ENCODE measurements at places on chromosomes 6 and 20.

GRCh38 chr6:128505603-128506002 lies 14.8 kb downstream of the PTPRK start:
- DNase-seq: no peak

DNA sequence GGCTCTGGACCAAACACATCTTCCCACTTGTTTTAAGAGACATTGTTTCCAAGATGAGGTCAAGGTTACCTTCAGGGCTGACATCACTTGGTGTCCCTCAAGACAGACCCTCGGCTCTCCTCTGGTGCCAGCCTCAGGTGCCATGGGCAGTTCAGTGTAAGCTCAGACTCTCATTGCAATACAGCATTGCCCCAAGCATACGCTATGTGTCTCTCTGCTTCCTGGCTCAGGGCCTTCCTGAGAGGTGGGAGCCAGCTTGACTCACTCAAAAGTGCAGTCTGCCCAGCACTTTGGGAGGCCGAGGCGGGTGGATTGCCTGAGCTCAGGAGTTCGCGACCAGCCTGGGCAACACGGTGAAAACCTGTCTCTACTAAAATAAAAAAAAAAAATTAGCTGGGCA lies 51.7 kb downstream of the SLC24A3 start:
- DNase-seq: no peak

GRCh38 chr6:133623065-133623464 lies 265.8 kb upstream of the TCF21 start:
- DNase-seq: no peak

- DNase-seq: no peak
These were observed 103.5 kb downstream of the MAP7 start for GRCh38 chr6:136446579-136447187.

DNA sequence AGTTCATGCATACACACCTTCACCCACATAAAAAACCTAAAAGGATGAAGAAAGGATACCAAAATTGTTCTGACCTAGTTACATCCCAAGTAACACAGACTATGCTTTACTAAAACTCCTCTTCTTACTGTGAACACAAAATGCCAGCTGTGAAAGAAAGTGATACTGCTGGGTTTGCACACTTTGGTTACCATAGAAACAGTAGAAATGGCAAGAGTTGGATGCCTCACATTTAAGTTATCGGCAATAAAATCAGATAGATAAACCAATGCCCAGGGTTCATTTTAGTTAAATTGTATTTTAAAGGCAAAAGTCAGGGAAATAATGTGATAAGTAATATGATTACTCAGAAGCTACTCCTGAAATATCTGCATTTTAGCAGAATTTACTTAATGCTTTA lies 161.9 kb downstream of the CDK19 start:
- DNase-seq: peak; percentile 30

DNA sequence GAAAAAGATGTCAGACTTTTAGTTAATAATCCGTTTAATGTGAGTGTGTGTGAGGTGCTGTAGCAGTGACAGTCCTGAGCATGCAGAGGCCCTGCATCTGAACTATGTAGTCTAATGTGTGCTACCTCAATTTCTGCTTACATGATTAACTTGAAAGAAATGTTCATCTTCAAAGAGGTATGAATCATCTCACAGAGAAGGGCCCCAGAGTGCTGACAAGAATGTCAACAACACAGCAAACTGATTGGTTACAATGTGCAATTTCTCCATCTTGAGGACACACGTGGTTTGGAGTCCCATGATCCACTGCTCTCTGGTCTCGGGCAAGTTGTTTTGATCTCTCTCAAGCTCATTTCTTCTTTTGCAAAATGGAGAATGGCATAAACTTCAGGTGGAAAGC lies 61.7 kb upstream of the EMILIN3 start:
- DNase-seq: no peak

- DNase-seq: no peak
These were observed 115.5 kb downstream of the CDK19 start for GRCh38 chr6:110699780-110700179.

DNA sequence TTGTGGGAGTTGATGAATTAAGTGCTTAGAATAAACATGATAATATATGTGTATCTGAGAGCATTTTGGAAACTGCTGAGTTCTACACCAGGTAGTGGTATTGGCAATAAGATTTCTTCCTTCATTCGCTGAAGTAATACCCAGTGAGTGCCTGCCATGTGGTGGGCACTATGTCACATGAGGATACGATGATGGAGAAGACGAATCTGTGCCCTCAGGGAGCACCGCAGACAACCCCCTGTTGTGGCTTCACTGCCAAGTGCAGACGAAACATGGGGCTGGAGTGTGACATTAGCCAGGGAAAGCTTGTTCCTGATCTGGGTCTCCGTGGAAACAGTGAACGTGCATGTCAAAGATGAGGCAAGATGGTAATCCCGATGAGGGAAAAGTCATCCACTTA lies 7.9 kb downstream of the ZNF76 start:
- DNase-seq: no peak

DNA sequence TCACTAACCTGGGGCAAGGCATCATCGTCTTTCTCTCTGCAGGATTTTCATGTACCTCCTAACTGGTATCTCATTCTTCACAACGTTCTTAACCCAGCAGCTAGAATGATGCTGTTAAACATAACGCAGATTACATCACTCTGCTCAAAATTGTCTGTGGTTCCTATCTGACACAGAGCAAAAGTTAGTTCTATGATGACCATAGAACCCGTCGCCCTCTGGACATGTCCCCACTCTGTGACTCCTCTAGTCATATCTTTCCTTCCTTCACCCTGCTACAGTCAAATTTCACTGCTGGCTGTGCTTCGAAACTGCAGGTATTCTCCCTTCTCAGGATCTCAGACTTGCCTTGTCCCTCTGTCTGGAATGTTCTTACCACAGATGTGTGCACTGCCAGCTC lies 87.4 kb upstream of the TPD52L1 start:
- no peak for DNase-seq

DNA sequence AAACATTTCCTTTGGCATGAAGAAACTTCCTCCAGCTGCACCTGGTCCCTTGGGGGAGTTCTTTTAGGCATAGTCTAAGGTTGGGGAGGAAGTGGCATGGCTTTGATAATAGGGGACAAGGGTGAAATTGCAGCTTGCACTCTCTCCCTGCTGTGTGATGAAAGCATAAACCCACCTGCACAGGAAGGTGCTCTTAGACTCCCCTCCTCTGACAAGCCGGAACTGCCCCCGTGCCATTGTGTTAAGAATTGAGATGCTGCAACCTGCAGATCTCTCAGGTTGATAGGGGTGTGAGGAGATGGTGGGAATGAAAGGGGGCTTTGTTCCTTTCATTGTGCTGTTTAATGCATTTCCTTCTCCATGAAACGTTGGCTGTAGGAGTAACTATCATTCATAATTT lies 247.7 kb upstream of the RNF24 start:
- DNase-seq: no peak

GRCh38 chr6:45648262-45648620 lies 270.5 kb upstream of the SUPT3H start:
- DNase-seq: no peak

GRCh38 chr6:52590152-52590891 lies 13.5 kb upstream of the TRAM2 start:
- DNase-seq: no peak

- no peak for DNase-seq
These were observed 143.4 kb upstream of the HMGN3 start for GRCh38 chr6:79377888-79378348.

All from NCI-H774 (cell line).